Fibroblast of villous mesenchyme (primary cell): ENCODE measurements at places on chromosomes 1 and 21.

- peak; percentile 78 for DNase-seq
Observed at GRCh38 chr21:38787461-38788274, 18.1 kb upstream of the ETS2 start.

DNA sequence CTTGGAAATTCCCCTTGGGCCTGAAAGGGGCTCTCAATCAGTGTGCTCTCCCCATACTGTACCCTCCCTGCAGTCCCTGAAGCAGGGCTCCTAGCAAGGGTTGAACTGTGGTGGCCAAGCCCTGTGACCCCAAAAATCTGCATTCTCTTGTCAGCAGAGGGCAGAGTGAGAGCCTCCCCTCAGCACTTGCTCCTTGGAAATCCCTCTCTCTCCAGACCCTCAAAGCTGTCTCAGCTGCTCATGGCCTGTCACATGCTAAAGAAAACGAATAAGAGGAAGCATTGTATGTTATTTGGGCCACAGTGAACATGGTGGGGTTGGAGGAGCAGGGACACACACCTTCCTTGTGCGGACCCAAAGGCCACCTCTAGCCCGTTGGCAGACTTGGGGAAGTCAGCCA is 47.2 kb upstream of the SYNC start:
- no peak for DNase-seq

DNA sequence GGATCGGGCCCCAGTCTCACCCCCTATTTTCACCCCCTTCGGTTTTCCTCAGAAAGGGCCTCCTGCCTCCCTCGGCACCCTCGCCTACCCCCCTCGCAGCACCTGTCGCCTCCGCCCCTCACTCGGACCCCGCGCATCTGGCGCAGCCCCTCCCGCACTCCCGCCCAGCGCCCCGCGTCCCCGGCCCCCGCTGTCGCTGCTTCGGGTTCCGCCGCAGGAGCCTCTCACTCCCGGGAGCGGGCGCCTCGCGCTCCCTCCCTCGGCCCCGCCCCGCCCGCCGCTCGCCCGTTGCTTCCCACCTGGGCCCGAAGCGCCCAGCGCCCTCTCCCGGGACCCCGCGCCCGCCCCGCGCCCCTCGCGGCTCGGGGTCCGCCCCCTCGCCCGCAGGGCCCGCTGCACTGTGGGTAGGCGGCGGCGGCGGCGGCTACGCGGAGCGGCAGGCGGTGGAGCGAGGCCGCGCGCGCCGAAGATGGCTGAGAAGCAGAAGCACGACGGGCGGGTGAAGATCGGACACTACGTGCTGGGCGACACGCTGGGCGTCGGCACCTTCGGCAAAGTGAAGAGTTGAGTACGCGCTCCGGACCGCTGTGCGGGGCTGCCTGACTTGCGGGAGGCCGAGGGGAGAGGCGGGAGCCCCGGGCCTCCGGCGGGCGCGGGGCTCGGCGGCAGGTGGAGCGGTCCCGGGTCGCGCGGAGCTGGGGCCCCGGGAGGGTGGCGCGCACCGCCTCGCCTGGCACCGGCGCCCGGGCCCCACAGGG is at the start of gene PRKAA2:
Gene PRKAA2 (plus strand): TSS at position 396 of the 758 bp plus-strand sequence. CDS start 74 bp downstream, at position 470.
- no peak for DNase-seq

DNA sequence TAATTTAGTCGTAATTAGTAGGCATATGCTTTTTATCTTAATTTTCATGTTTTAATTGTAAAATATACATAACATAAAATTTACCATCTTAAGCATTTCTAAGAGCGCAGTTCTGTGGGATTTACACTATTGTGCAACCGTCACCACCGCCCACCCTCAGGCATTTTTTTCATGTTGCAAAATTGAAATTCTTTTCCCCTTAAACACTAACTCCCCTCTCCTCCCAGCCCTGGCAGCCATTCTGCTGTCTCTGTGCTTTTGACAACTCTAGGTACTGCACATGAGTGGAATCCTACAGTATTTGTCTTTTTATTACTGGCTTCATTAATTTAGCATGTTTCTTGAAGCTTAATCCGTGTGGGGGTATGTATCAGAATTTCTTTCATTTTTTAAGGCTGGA is 7.8 kb downstream of the PIK3CD start:
- peak; percentile 79 for DNase-seq

DNA sequence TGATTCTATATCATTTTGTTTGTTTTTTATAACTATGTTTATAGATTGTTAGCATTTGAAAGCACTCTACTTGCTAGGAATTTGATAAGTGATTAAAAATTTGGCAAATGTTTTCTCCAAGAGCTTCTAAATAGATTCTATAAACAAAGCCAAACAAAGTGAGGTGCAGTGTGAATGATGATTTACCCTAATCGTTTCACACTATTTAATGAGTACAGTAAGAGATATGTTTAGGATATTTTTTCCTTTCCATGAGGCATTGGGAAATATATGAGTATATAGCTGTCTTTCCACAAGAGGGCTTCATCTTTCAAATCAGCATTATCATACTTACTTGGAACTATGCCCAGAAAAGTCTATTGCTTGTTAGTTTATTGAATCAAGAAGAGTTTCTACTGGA is 277.0 kb upstream of the BRINP3 start:
- DNase-seq, result peak; percentile 3

DNA sequence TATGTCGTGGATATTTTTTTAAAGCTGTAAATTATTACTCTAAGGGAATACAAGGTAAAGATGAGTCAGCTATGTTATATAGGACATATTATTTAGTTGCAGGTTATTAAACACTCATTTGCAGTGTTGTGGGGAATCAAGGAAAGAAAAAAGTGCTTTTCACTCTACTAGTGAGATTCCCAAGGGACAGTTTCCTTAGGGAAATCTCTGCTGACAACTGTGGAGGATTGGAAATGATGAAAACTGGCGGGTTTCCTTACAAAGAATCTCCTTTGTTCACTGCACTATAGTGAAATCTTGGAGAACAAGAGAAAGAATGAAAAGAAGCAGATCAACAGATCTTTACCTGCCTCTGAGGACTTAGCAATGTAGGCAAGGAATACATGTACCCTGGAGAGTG is 24.5 kb upstream of the TRIM45 start:
- no peak for DNase-seq

DNA sequence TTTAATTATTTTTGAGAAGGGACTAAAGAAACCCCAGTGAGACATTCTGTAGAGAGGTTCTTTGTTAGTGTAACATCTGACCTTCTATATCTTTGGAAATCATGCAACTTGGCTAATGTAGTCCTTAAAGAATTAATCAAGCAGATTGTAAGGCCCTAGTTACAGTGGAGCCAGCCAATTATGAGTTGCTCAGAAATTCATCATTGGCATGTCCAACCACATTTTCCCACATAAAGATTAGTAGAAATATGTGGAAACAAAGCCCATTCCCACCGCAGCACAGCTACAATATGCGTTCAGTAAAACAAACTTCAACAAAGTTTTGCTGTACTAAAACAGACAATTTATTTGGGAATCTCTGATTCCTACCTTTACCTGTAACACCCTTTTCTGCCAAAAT is 27.8 kb downstream of the WNT2B start:
- peak; percentile 75 for DNase-seq

DNA sequence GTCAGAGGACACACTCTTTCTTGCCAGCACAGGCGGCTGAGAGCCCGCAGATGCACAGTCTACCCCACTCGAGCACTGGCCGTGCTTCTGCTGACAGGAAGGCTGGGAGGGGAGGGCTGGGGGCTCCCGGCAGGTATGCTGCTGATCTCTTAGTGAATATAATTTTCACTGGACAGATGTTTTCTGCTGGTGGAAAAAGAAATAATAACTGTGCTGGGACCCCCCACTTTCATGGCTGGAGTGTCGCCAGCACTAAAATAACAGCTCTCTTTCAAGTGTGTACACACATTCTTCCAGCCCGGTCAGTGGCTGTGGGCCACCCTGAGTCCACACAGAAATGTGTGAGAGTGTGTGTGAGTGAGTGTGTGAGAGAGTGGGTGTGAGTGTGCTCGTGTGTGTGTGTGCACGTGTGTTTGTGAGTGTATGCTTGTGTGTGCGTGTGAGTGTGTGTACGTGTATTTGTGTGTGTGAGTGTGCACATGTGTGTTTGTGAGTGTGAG is 167.7 kb upstream of the USP24 start:
- no peak for DNase-seq

GRCh38 chr1:24319312-24319863 is at the start of gene GRHL3:
TSS of gene GRHL3 (plus strand) at chr1:24319357. CDS start at chr1:24319552, 195 bp downstream.
- DNase-seq, result no peak

DNA sequence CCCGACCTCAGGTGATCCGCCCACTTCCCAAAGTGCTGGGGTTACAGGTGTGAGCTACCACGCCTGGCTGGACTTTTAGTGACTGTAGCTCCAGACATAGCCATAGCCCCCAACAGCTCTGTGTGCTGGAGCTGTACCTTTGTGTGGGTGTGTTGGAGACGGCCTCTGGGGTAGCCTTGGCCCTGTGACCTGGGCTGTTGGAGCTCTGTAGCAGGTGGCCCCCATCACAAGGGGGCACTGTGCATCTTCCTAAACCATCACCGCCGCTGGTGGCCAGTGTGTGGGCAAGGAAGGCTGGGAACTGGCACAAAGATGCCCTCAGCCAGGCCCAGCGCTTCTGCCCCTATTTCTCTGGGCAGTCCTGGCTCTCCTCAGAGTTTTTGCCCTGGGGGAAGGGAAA is 38.4 kb upstream of the FOXO6 start:
- peak; percentile 17 for DNase-seq

DNA sequence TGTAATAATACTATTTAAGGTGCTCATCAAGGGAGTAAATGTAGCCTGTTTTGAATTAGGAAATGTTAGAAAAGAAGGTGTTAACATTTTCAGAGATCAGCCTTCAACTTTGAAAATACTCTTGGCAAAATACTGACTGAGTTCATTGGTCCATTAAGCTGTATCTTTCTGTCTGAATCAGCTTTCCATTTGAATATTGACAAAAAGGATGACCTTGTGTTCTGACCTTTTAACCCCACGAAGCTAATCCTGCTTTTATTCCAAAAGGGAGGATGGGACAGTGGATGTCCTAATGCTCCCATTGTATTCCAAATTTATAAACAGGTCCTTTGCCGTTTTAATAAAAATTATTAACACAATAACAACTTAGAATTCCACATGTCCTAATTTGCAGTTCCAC is 259.7 kb upstream of the NRIP1 start:
- DNase-seq, result no peak

DNA sequence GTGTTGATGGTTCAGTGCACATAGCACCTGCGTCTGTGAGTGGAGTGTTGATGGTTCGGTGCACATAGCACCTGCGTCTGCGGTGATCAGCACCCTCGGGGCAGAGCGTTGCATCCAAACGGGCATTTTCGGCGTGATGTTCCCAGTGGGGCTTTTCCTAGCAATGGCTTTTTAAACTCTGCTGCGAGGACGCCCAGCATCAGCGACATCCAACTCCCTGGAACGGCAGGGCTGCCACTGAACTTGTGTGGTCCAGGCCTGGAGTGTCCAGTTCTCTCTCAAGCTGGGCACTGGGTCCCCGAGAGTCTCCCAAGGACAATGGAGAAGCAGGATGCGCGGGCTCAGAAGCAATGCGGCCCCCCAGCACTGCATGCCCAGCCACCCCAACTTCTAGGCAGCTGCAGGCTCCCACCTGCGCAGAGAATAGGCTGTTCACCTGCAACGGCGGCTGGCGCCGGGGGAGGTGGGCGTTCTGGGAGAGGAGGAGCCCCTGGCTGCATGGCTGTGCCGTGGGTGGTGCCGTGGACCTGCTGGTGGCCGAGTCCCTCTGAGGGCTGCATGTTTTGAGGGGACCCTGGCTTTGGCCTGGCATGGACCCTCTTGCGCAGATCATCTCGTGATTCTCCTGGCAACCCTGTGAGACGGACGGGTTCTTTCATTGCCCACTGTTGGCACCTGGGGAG is 10.1 kb upstream of the C1orf174 start:
- no peak for DNase-seq

- DNase-seq, result no peak
Observed at GRCh38 chr1:38133304-38133703, 86.7 kb upstream of the POU3F1 start.

DNA sequence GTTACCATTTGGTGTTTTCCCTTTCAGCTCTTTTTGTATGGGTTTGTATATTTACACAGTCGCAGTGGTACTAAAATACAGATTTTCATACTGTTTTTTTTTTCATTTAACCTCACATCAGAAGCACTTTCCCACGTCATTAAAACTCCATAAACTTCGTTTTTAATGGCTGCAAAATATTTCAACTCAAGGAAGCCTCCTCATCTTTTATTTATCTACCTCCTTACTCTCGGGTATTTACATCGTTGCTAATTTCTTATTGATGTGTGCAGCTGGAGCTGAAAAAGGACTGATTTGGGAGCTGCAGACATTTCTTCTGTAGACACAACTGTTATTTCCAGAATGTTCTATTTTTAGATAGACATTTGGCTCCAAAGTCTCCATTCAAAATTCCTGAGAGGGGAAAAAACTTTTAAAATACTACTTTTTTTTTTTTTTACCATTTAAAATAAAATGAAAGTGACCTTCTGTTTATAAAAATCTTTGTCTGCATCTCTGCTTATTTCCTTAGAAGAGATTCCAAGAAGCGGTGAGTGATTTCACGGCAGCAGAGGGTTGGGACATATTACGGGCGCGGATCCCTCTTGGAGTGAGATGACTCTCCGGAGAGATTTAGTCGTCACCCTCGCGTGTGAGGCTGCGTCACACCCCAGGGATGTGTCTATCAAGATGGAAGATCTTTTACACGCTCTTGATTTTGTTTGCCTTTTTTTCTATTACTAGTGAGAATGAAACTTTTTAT is 10.1 kb downstream of the RUNX3 start:
- peak; percentile 71 for DNase-seq

GRCh38 chr1:193019442-193020026 is 39.6 kb downstream of the UCHL5 start:
- DNase-seq, result peak; percentile 72

DNA sequence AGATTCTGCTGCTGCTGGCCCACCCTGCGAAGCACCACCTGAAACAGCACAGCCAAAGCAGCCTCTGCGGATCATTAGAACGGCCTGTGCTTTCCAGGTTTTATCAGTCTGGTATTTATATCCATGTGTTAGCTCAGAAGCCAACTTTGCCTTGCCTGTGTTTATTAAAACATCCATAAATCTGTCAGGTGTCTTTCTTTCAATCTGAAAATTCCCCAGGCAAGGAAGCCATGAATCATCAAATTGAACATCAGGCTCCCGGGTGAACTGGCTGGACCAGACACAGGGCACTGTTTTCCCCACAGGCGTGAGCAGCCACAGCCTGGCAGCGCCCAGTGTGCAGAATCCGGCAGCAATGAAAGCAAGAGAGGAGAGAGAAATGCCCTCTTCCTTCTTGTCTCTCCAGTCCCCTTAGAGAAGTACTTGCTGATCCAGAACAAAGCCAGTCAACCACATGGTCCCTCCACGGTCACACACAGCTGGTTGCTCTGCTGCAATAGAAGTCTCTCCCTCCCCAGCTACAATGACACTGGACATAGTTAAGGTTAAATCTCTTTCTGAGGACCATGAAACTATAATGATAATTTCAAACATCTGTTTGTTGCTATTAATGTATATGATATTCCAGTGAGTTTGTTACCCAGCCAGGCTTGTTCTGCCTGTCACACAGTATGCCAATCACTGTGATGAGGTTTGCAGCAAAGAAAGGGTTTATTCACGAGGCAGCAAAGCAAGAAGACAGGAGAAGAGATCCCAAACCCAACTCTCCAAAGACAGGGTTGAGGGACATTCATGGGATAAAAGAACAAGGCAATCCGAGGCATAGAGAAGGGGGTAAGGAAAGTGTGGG is 212.1 kb upstream of the FMN2 start:
- DNase-seq, result no peak
